ENCODE measurements at places on chromosomes 11 and 22. TPM values are rescaled to one million over a fixed set of nuclear protein-coding genes. Genes with fewer than 3 reads are reported as not detected.

GRCh38 chr11:45048313-45048841 is 97.7 kb upstream of the TP53I11 start:
- H3K4me1 ChIP-seq = no peaks in the 10 kb centered on the region
- no peak for DNase-seq
- no peaks in the 10 kb centered on the region for H3K27me3 ChIP-seq
- H3K27ac ChIP-seq = no peak overlapping the region
- H3K4me3 ChIP-seq = no peak overlapping the region

DNA sequence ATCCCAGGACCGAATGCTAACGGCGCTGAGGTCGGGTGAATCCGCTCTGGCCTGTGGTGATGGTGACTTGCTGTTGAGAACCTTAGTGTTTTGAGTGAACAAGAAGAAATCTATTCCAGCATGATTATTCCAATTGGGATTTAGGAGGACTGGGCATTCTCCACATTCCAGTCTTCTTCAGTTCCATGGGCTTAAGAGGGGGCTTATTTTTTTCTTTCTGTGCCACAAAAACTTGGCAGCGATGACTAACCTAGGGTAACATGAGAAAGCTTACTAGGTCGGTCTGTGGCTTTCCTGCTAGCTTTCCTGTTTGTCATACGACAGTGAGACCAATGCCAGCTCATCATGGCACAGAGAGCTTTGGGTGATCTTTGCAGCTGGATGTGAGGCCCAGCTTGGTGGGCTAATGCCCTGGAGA is 62.9 kb upstream of the ATXN10 start:
- H3K27ac ChIP-seq = no peak overlapping the region
- H3K27me3 ChIP-seq = no peaks in the 10 kb centered on the region
- no peak for DNase-seq
- H3K4me1 ChIP-seq = no peaks in the 10 kb centered on the region

DNA sequence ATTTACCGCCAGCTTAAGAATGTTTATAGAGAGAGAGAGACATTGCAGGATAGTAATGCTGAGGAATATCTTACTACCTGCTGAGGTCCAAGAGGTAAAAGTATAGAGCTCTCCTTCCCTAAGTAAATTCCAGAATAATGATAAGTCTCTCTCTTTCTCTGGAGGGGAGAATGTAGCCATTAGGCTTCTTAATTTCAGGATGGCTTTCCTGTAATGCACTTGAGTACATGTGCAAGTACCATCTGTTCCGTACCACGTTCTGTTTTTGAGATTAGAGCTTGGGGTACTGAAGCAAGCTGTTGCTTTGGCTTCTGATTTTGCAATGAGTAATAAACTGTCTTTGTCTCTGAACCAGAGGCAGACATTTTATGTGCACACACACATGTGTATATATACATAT is 1314.0 kb downstream of the JRKL start:
- no peaks in the 10 kb centered on the region for H3K4me1 ChIP-seq
- no peaks in the 10 kb centered on the region for H3K27me3 ChIP-seq
- H3K27ac ChIP-seq = no peak overlapping the region
- no peaks in the 10 kb centered on the region for H3K36me3 ChIP-seq
- no peak overlapping the region for H3K4me3 ChIP-seq

DNA sequence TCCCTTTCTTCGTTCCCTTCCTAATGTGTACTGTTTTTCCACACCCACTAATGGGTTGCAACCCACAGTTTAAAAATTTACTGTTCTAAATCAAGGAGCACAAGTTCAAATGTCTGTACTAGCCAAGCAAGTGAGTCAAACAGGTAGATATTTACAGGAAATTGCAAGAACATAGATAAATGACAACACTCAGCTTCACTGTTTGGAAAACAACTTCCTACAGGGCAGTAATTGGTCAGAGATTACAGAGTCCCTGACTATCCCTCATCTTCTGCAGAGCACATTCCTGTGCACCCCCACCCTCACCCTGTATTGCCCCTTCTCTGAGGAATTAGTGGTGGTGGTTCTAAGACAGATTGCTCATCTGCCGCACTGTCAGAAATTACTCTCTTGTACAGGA is 1.9 kb downstream of the SERPING1 start:
- no peak overlapping the region for H3K4me3 ChIP-seq
- H3K27ac ChIP-seq = no peak overlapping the region
- peaks cover 15% of the 10 kb centered on the region for H3K36me3 ChIP-seq
- DNase-seq = no peak

DNA sequence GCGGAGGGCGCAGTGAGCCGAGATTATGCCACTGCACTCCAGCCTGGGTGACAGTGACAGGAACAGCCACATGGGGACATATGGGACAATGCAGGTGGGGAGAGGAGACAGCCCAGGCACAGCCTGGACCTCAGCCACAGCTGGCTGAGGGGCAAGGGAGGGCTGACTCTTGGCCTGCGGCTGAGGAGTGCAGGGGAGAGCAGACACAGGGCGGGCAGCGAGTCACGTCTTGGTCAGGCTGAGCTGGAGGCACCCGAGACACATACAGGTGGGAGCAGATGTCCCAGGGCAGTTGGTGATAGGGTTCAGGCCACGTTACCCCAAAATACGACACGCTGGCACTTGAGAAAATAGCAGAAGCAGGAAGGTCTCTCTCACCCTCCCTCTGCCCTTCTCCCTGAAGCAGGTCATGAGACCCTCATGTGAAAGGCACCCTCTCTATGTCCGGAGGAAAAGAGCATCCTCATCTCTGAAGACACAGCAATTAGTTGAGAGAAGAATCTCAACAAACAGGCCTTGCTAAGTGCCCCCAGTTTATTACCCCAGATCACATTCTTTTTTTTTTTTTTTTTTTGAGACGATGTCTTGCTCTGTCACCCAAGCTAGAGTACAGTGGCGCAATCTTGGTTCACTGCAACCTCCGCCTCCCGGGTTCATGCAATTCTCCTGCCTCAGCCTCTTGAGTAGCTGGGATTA is 10.5 kb downstream of the KIAA0930 start:
- no peaks in the 10 kb centered on the region for H3K36me3 ChIP-seq
- no peak for DNase-seq
- H3K27ac ChIP-seq = no peak overlapping the region
- H3K27me3 ChIP-seq = no peaks in the 10 kb centered on the region
- no peak overlapping the region for H3K4me3 ChIP-seq

- H3K4me1 ChIP-seq = peaks cover 4% of the 10 kb centered on the region
- no peak for DNase-seq
- H3K4me3 ChIP-seq = no peak overlapping the region
- H3K36me3 ChIP-seq = no peaks in the 10 kb centered on the region
- no peak overlapping the region for H3K27ac ChIP-seq
- no peaks in the 10 kb centered on the region for H3K27me3 ChIP-seq
Measured at GRCh38 chr11:131811383-131811782, 441.0 kb downstream of the NTM start.

Gene OR8A1
- not detected for total RNA-seq

Gene TRPM5
- total RNA-seq = not detected

Gene KDELR3
- total RNA-seq = 7.2 TPM

Gene GSTT4
- not detected for total RNA-seq
